Stimulated activated CD4-positive, alpha-beta T cell treated with anti-CD3 and anti-CD28 coated beads, Interleukin-15, amount 100 ng/mL, for 1 hour (primary cell): ENCODE measurements at places on chromosomes 11 and 22.

- no peak for DNase-seq
Measured at GRCh38 chr11:56333156-56333555, 12.7 kb upstream of the OR8K1 start.

DNA sequence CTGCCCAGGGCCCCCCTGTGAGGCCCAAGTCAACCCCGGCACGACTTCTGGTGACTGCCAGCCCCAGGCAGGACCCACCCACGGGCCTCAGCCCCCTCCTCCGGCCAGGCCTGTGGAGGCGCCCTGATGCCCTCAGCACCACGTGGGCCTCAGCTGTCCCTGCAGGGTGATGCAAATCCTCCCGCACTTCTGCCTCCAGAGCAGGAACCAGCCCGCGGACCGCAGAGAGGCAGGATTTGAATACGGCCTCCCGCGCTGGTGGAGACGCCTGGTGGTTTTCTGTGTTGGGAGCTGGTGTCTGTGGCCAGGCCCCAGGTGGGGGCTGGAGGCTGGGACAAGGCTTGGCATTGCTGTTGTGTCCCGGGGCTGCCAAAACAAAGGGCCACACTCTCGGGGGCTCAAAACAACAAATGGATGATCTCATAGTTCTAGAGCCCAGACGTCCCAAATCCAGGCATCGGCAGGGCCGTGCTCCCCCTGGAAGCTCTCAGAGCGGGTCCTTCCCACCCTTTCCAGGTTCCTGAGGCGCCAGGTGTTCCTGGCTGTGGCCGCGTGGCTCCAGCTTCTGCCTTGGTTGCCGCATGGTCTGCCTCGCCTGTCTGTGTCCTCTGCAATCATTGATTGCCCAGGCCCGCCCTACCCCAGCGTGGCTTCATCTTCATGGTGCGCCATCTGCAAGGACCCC is 19.4 kb downstream of the TRPM5 start:
- no peak for DNase-seq

DNA sequence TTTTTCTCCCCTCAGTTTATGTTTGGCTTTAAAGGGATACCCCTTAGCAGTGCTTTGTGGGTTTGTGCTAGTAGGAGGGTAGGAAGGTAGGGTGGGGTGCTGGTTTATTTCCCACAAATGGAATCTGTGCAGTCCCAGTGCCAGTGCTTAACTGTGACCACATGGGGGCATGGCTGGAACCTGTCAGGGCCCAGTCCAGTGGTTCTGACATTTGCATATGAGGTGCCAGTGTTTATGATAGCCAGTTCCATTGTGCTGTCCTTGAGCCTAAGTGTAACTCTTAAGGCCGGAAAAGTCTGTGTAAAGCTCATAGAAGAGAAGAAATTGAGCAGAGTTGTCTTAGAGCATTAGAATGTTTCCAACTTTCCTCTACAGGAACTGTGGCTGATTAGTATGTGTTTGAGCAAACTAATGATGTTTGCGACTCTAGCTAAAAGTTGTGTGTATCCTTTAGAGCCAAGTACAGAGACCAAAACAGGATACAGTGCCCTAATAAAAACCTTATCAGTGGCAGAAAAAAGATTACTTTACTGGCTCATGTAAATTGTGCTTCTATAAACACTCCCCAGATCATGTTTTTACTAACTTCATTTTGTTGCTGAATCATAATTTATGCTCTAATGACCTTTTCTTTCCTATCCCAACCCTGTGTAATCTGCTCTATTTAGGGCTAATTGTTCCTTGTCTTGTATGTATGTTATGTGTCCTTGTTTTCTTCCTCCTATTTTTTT is 38.1 kb downstream of the DIXDC1 start:
- no peak for DNase-seq

- DNase-seq = no peak
Measured at GRCh38 chr11:46981436-46981835, 44.9 kb downstream of the CSTPP1 start.

- no peak for DNase-seq
Measured at GRCh38 chr11:35334385-35335090, 84.8 kb downstream of the SLC1A2 start.

- DNase-seq = no peak
Measured at GRCh38 chr22:39383841-39384625, 15.5 kb upstream of the TAB1 start.

DNA sequence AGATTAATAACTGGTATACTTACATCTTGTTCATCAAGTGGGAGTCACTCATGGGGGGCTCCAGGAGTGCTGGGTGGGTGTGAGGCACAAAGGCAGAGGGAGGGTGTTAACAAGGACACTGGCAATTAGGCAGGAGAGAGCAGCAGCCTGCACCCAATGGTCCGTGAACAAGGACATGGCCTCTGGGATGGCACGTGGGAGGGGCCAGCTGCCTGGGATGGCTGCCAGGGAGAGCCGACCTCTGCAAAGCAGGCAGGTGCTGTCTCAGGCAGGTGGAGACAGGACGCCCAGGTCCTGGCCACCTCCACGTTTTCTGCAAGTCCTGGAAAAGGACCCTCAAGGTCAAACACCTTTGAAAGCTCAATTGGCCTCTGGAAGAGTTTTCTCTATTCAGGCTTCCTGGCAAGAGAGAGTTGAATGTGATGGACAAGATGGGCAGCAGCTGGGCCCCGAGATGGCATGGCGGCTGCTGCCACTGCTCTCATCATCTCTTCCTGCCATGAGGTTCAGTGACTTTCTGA is 257.1 kb downstream of the BUD13 start:
- no peak for DNase-seq

DNA sequence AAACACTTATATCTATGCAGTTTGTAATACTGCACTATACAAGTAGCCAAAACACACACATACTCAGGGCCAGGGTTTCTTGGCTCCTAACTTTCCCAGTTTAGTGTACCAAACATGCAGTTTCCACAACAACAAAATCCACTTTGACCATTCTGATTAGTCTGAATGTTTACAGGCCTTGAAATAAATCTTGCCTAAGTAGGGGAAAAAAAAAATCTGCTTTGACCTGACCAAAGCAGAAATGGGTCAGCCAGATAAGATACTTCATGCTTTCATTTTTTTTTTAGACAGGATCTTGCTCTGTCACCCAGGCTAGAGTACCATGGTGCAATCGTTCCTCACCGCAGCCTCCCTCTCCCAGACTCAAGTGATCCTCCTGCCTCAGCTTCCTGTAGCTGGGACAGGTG is 10.1 kb downstream of the PRR14L start:
- no peak for DNase-seq

GRCh38 chr11:102712137-102712536 is 6.6 kb upstream of the MMP27 start:
- DNase-seq = no peak

GRCh38 chr11:47003180-47003877 is 66.8 kb downstream of the CSTPP1 start:
- DNase-seq = no peak

GRCh38 chr11:93719310-93719709 is 22.0 kb downstream of the TAF1D start:
- DNase-seq = no peak
